ENCODE measurements at places on chromosomes 3 and 15. TPM values are rescaled to one million over a fixed set of nuclear protein-coding genes. Genes with fewer than 3 reads are reported as not detected.

DNA sequence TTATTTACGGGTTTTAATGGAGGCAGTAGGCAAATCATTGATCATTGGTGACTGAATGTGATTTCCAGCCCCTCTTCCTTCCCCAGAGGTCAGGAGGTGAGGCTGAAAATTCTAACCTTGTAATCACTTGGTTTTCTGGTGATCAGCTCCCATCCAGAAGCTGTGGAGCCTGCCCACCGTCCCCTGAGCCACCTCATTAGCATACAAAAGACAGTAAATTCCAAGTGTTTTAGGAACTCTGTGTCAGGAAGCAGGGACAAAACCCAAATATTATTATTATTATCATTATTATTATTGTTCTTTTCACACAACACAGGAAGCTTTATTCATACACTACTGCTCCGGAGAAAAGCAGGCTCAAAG, 18.2 kb downstream of the FOXB1 start:
- DNase-seq, result no peak

Gene BTD
- 39.0 TPM for total RNA-seq

DNA sequence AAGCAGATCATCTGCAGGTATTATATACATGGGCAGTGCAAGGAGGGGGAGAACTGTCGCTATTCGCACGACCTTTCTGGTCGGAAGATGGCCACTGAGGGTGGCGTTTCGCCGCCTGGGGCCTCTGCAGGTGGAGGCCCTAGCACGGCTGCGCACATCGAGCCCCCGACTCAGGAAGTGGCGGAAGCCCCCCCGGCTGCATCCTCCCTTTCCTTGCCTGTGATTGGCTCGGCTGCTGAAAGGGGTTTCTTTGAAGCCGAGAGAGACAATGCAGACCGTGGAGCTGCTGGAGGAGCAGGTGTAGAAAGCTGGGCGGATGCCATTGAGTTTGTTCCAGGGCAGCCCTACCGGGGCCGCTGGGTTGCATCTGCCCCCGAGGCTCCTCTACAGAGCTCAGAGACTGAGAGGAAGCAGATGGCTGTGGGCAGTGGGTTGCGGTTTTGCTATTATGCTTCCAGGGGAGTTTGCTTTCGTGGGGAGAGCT, 639 bp downstream of the MKRN3 start:
- DNase-seq, result no peak

DNA sequence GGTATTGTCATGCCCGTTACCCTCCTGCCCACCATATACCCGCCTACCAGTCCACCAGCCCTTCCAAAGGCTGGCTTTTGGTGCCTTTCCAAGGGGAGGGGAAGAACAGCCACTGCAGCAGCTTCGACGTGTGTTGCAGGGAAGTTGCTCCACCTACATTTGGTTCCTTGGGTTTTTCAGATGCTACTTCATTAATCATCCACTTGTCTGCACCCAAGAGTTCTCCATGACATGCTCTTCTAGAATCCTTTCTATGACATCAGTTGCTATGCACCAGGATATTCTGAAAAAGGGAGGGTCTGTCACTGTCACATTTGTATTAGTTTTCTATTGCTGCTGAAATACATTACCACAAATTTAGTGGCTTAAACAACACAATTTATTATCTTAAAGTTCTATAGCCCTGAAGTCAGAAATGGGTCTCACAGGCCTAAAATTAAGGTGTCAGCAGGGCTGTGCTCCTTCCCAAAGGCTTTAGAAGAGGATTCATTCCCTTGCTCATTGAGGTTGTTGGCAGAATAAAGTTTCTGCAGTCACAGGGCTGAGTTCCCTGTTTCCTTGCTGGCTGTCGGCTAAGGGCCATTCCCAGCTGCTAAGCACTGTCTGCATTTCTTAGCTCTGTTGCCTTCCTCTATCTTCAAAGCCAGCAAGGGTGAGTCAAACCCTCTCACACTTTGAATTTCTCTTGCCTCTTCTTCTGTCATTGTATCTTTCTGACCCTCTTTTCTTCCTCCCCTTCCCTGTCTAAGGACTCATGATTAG, at the start of gene LYZL4:
LYZL4 (minus strand) TSS at position 241 of the 762 bp plus-strand sequence. CDS start 3,359 bp downstream, outside the sequence.
- no peak for DNase-seq

Gene CDCP1
- total RNA-seq, result 0.16 TPM

GRCh38 chr3:7957024-7957423, 544.6 kb upstream of the LMCD1 start:
- no peak for DNase-seq

Gene DUOX1
- total RNA-seq, result 6.9 TPM

DNA sequence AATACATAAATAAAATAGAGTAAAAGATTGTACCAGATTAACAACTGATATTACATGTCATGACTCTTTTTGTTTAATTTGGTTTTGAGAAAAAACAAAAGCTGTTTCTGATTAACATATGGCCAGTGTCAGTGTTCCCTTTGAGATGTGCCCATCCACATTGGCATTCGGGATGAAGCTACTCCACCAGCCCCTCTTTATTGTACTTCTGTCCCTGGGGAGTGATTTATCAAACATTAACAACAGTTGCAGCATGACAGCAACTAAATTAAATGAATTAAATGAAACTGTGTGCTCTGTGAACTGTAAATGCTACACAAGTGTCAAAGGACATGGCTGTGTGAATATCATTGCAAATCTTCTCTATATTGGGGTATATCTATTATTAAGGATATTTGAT, 25.9 kb upstream of the MTMR10 start:
- DNase-seq, result no peak

DNA sequence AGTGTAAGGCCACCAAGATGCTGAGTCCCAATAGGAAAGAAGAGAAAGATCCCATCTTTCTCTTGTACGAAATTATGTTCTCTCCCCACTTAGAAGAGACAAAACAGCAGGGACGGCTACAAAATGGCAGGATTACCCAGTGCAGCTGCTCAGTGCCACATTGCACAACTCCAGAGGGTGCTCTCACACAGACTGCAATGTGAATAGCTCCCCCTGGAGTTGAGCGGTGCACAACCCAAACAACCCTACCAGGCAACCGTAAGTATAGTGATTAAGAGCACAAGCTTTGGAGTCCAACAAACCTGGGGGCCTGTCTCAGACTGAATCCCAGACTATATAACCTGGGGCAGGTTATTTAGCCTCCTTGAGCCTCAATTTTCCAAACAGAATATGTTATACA, 3.1 kb upstream of the BHLHE40 start:
- no peak for DNase-seq

Gene CCNB2
- 1.0 TPM for total RNA-seq

Gene CSPG4
- 50.4 TPM for total RNA-seq

- no peak for DNase-seq
Observed at GRCh38 chr15:33066584-33066983, 127.9 kb downstream of the FMN1 start.

- no peak for DNase-seq
Observed at GRCh38 chr15:48493084-48493762, 152.3 kb downstream of the FBN1 start.

Gene STAC
- total RNA-seq, result 0.75 TPM

DNA sequence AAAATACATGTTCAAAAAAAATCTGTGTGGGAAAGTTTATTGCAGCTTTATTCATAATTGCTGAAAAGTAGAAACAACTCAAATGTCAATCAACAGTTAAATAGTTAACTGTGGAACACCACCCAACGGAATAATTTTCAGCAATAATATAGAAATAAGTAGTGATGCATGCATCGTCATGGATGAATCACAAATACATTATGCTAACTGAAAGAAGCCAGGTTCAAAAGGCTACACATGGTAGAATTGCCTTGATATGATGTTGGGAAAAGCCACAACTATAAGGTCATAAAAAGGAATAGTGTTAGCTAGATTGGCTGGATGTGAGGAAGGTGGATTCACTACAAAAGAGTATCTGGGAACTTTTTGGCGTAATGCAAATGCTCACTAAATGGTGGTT, 82.0 kb downstream of the GMNC start:
- no peak for DNase-seq

Gene FOXP1
- total RNA-seq, result 128 TPM

Gene STARD9
- total RNA-seq, result 77.1 TPM

DNA sequence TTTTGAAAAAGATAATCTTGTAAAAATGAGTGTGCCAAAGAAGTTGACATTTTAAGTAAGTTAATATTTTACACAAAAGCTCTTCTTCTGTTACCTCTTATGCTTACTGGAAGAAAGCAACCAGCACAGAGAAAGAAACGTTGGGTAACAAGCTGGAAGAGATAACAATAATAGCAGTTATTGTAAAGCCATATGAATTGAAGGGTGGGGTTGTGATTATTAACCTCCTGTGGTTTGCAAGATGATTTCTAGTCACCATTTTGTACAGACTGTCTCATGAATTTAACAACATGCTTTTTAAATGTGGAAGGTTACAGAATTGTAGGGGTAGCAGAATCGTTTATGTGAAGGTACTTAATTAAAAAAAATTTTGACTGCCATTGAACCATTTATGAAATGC, 9.2 kb downstream of the RAP2B start:
- DNase-seq, result no peak

DNA sequence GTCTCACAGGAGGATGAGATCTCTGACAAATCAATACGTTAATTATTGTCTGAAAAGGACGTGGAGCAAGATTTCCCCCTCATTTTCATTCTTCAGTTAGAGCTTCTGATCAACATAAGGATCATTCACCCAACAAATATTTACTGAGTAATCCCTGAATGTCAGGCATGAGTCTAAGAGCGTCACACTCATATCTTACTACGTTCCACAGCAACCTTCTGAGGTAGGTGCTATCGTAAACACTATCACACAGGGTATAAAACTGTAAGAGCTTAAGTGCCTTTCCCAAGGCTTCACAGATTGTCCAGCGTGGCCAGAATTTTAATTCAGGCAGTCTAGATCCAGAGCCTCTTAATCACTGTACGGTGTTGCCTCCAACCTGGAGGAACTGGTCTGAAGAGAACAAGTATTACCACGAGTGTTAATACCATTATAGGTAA, 10.6 kb upstream of the TM4SF1 start:
- no peak for DNase-seq

- no peak for DNase-seq
Observed at GRCh38 chr15:72135719-72136118, 17.5 kb downstream of the SENP8 start.

GRCh38 chr3:14411166-14411526, 8.7 kb downstream of the SLC6A6 start:
- DNase-seq, result no peak

DNA sequence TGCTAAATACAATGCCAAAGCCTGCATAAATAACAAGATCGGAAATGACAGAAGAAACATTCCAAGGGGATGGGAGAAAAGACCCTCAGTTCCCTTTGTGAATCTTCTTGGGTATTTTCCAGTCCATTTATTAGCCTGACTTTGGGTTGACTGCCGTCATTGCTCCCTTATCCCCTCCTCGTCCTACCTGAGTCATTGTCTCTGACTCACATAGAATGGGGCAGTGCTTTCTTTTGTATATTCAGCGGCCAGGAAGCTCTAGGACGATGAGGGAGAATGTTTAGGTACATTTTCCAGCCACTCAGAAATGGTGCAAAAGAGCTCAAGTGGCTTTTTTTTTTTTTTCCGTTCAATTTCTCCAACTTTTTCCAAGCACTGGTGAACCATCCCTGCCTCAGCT, 71.6 kb downstream of the KAT2B start:
- no peak for DNase-seq

- DNase-seq, result no peak
Observed at GRCh38 chr15:80787316-80787715, 8.1 kb downstream of the CEMIP start.

All from omental fat pad (tissue), 4 donors.